WERI-Rb-1 (cell line): ENCODE measurements at places on chromosomes 5 and 9.

DNA sequence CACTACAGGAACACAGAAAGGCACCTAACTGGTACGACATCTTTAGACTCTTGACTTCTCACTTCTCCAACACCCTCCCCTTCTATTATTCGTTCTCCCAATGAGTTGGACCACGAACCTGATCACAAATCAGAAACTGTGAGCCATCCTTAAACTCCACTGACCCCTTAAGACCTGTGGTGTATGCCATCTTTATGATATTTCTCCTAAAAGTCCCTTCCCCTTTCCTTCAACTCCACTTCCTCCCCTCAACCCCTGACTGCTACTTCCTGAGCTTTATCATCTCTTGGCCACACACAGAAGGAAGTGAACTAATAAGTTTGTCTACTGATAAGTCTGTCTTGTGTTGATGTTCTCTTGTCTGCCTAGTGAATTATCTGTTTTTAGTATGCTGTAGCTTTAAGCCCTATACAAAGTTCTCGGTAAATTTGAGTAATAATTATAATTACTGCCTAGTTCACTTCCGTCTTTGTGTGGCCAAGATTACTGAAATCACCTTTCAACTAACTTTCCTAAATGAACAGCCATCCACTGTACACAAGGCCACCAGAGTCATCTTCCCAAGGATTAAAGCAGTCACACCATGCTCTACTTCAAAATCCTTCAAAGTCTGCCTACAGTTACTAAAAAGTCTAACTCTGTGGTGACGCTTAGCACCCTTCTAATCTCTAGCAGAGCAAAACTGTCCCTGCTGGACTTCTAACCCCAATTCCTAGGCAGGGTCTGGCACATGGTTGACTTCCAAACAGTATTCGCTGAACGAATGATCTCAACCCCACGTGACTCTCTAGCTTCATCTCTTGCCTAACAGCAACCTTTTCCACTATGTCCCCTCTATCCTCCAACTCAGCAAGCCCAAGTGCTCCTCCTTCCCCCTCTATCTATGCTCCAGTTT is 23.2 kb downstream of the ELOVL7 start:
- DNase-seq = no peak

DNA sequence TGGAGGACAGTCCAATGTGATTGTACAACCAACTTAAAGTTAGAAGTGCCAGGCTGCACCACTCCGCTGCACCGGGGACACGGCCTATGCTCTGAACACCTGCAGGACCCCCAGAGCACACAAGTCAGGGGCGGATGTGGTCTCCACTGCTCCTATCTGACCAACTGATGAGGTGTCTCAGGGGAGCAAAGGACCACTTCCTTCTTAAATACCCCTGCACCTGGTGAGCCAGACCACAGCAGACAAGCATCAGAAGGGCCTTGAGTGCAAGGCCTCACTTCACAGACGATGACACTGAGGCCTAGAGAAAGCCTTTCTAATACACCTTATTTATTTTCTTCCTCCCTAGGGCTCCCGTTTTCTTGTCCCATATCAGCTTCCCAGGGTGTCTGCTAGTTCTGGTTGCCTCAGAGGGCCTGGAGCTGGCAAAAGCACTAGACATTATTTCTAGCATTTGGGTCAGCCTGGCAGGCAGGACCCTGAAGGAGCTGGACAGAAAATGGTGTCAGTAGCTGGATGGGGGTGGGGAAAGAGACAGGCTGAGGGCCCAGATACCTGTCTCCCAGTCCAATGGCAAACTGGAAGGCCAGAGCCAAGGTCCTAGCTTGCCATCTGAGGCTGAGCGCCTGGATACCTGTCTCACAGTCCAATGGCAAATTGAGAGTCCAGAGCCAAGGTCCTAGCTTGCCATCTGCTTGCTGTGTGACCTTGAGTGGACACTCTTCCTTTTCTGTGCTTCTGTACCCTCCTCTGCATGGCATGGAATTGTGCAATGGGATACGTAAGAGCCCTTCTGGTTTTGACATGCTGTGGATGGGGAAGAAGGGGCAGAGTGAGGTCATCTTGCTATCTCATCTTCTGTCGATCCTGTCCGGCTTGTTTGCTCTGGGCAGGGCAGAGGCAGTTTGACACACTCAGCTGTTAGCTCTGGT is 9.0 kb downstream of the CCDC69 start:
- no peak for DNase-seq

DNA sequence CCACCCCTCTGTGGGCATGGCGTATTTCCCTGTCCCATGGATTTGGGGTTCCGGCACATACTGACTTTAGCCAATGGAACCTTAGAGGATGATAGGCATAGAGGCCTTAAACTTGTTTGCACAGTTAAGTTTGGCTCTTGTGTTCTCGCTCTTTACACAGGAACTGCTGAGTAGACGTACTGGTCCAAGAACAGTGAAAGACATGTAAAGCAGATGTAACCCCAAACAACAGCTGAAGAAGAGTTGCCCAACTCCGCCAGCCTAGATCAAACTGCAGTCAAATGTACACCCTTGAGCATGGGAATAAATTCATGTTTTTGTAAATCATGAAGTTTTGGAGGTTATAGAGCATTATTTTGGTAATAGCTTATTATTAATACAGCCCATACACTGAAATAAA is 260.0 kb upstream of the NREP start:
- no peak for DNase-seq

GRCh38 chr5:139852696-139853095 is 57.1 kb downstream of the PSD2 start:
- DNase-seq = no peak

DNA sequence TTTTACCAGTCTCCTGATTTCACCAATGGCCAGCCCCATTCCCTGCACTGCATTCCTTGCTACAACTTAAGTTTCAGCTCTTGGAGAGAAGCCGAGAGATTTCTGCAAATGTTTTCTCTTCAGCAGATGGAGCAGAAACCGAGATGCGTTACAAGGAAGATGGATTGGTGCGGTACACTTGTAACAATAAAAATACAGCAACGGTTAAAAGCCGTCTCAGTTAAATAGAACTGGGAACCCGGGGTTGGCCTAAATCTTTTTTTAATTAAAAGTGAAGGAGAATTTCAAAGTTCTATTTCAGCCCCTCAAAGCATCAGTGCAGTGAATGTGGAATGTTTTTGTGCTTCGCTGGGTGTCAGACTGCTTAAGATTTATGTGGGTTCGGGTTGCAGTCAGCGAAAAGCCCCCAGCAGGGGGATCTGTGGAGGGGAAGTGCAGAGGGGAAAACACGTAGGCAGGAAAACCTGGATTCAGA is 19.8 kb downstream of the BRINP1 start:
- peak; percentile 42 for DNase-seq

GRCh38 chr9:34588671-34589635 is 571 bp downstream of the CNTFR start:
- DNase-seq = peak; percentile 42

DNA sequence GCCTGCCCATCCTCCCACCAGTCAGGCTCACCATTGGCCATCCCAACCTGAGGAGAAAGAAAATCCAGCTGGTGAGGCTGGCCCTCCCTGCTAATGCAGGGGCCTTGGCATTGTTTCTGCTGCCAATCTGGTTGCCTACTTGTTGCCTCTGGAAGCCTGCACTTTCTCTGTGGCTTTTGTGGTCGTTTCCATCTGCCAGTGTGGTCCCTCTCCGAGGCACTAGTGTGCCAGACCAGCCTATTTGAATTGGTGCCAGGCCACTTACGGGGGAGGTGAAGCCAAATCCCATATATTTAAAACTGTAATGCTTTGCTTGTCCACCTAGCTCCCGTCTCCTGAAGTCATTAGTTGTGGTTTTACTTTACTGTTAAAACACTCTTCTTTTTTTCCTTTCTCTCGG is 213.4 kb upstream of the ADAMTSL1 start:
- DNase-seq = no peak

DNA sequence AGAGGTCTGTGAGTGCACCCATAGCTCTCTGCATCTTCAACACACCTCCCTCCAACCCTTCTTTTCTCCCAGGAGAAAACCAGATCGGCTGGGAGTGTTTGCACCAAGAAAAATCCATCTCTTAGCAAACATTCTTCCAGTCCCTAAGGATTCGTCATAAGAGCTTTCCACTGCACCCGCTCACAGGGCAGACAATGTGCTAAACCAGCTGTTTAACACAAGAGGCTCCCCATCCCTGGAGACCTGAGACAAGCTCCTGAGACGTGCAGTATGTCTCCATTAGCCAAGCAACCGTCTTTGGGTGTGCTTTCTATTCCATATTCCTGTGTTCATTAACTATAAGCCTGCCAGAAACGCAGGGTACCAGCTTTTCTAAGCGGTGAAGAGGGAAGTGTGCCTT is 93.6 kb upstream of the ZNF462 start:
- no peak for DNase-seq

GRCh38 chr5:112960315-112960714 is 16.3 kb upstream of the DCP2 start:
- peak; percentile 84 for DNase-seq

GRCh38 chr5:31413030-31413812 is 118.7 kb downstream of the DROSHA start:
- DNase-seq = no peak

DNA sequence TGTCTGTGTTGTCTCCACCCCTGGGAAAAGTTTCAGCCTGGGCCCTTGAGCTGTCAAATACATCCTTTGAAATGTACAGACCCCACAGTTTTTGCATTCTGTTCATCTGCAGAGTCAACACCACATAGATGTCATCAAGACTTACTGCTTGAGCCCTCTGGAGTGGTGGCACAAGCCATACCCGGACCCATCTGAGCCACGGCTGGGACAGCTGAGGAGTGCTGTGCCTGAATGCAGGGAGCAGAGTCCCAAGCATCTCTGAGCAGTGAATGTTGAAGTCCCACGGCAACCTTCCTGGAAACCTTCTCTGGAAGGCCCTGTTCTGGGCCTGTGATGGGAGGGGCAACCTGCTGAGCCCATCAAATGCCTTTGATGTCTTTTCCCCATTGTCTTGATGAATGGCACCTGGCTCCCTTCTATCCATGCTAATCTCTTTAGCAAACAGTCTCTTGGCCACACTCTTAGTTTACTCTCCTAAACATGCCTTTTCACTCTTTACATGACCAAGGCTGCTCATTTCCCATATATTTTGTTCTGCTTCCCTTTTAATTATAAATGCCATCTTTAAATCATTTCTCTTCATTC is 92.5 kb downstream of the ATPSCKMT start:
- peak; percentile 63 for DNase-seq

DNA sequence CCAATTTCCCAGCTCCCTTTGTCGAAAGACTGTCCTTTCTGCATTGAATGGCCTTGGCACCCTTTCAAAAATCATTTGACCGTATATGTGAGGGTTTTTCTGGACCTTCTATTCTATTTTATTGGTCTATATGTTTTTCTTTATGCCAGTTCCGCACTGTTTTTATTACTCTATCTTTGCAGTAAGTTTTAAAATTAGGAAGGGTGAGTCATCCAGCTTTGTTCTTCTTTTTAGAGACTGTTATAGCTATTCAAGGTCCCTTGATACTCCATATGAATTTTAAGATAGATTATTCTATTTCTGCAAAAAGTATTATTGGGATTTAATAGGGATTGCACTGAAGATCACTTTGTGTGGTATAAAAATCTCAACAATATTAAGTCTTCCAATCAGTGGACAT is 44.2 kb upstream of the STARD4 start:
- DNase-seq = no peak

GRCh38 chr9:121718084-121718483 is 66.7 kb downstream of the DAB2IP start:
- no peak for DNase-seq

GRCh38 chr5:78483809-78484521 is 123.5 kb downstream of the SCAMP1 start:
- no peak for DNase-seq

- DNase-seq = no peak
Observed at GRCh38 chr5:127667926-127668325, 19.0 kb downstream of the CTXN3 start.

GRCh38 chr9:111586378-111586777 is 13.1 kb downstream of the PTGR1 start:
- no peak for DNase-seq

- no peak for DNase-seq
Observed at GRCh38 chr9:94772639-94773303, 46.3 kb downstream of the AOPEP start.

- DNase-seq = no peak
Observed at GRCh38 chr9:94983552-94983951, 257.1 kb downstream of the AOPEP start.

- peak; percentile 53 for DNase-seq
Observed at GRCh38 chr9:97985058-97985861, 2.1 kb downstream of the ANP32B start.

- no peak for DNase-seq
Observed at GRCh38 chr9:124346347-124347163, 68.7 kb downstream of the PSMB7 start.

DNA sequence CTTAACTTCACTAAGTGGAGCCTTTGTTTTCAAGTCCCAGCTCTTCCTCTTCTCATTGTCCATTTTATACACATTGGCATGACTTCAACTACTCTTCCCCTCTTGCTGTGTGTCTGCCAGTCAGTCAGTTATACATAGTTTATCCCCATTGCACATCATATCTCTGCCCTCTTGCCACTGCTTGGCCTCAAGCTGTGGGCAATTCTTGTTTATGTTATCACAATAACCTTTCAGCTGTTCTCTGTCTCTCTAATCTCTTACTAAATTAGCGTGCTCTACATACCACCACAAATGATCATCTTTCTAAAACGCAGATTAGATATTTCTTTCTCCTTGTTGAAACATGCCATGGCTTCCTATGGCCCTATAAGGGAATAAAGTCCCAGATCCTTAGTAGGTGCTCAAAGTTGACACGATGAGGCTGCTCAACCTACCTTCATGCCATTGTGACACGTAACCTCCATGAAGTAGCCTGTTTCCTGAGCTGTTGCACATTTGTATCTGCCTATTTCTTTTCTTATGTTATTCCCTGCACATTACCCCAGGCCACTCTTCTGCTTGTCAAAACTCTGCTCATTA is 239.3 kb downstream of the GAS1 start:
- no peak for DNase-seq

DNA sequence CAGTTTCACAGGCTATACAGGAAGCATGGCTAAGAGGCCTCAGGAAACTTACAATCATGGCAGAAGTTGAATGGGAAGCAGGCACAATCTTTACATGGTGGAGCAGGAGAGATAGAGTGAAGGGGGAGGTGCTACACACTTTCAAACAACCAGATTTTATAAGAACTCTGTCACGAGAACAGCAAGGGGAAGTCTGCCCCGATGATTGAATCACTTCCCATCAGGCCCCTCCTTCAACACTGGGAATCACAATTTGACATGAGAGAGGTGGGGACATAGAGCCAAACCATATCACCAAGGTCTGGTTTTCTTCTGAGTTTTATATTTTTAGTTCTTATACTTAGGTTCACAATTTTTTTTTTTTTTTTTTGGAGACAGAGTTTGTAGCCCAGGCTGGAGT is 16.1 kb downstream of the ZCCHC9 start:
- no peak for DNase-seq

- DNase-seq = no peak
Observed at GRCh38 chr5:157596487-157596886, 20.9 kb upstream of the ADAM19 start.
